ENCODE measurements at places on chromosomes 2 and 18. TPM values are rescaled to one million over a fixed set of nuclear protein-coding genes. Genes with fewer than 3 reads are reported as not detected.

DNA sequence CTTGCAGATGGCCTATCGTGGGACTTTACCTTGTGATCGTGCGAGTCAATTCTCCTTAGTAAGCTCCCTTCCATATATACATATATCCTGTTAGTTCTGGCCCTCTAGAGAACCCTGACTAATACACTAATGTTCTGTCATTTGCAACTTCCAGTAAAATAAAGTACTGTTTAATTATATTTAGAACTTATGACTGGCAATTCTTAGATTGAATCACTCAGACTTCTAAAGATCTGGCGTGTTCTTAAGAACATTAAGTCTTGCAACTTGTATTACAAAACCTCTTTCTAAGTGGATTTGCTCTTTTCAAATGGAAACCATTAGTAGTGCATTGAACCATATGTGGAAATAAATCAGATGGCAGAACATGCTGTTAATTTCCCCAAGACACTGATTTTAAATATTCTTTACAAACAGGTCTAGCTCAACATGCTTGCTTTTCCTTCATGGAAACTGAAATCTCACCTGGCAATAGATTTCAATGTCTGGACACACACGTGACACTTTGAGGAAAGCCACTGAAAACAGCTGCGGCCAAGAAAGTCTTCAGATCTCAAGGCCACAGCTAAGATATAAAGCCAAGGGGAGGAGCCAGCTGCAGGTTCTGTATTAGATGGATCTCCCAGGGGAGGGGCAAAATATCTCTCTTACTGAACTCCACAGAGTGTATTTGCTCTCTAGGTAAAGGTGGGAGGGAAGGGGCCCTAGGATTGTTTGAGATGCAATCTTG lies 50.6 kb downstream of the PMAIP1 start:
- DNase-seq = no peak

DNA sequence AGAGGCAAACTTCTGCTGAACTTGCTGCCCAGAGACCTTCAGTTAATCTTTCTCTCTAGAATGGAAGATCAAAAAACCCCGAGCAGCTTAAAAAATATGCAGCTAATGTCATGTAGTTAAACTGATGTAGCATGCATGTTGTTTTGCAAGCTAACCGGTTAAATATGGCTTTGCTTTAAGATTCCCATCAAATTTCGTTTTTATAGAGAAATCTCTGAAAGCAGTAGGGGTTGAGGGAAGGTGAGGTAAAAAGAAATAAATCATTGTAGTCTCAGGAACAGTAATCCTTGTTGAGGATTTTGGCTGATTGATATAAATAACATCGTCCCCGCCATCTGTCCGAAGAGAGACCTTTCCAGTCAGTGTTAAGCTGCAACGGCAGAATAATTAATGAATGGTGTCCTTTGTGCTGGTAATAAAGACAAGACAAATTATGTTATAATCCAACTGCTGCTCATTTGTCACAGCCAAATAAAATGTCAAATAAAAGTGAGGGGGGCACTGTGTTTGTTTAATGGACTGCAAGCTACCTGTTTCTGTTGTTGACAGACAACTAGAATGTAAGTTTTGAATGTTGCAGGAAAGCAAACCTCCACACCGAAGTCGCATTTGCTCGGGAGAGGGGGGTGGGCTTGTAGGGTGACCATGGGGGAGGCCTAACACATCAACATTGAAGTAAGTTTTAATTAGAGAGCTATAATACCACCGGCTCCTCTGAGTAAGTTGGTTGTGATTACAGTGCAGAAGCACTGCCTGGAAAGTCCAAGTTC lies 555.5 kb downstream of the ARHGAP15 start:
- no peak for DNase-seq

Gene AGXT
- total RNA-seq = 0.30 TPM

GRCh38 chr18:55893948-55894347 lies 306.0 kb upstream of the TCF4 start:
- DNase-seq = no peak

Gene CDH2
- 7.5 TPM for total RNA-seq

DNA sequence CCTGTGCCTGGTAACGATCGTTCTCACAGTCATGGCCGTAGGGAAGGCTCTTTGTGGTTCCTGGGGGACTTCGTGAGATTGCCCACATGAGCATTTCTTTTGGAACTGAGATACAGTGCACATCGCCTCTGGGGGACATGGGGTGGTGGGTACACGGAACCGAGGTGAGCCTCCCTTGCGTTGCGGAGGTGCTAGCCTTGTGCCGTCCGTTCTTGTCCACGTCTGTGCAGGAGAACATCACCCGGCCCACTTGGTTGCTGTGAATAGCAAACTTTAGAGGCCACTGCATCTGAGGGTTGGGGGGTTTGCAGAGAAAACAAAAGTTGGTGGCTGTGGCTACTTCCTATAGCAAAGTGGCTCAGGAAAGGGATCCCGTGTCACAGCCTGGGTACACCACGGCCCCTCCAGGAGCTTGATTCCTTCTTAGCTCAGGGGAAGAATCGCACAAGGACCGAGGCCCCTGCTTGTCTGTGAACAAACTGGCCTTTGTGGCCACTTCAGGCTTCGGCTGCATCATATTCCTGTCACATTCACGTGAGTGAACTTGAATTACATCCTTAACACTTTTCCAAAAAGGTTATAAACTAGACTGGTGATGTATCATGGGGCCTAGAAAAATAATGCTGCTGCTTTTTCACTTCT lies 72.6 kb downstream of the LRRFIP1 start:
- DNase-seq = no peak

DNA sequence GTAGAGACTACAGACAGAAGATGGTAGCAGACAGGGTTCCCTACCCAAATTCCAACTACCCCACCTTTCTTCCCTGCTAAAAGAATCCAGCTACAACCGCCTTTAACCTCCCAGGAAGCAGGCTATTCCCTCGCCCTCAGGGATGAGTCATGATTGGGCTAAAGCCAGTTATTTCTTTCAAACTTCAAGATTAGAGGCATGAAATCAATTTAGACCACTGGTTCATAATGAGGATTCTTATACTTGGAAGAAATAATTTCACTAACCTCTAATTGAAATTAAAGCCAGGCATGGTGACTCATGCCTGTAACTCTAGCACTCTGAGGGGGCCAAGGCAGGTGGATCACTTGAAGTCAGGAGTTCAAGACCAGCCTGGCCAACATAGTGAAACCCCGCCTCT lies 20.0 kb downstream of the TRIP12 start:
- no peak for DNase-seq

DNA sequence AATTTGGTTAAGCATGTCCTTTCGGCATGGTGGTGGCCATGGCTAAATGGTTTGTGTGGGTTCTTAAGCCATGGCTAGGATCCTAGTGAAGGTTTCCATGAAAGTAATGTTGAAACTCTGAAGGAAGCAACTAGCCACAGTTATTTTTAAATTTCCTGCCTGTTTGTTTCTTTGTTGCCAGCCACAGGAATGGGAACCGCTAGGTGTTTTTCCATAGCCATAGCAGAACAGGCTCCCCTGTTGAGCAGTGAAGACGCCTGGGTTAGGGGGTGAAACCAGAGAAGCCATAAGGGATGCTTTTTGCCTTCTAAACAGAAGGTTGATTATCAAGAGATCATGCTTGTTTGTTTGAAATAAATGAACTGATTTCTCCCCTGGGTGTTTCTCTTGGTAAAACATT lies 60.1 kb upstream of the CHMP1B start:
- DNase-seq = no peak

- DNase-seq = peak; percentile 87
These were observed 32.1 kb upstream of the SP3 start for GRCh38 chr2:173997269-173997668.

DNA sequence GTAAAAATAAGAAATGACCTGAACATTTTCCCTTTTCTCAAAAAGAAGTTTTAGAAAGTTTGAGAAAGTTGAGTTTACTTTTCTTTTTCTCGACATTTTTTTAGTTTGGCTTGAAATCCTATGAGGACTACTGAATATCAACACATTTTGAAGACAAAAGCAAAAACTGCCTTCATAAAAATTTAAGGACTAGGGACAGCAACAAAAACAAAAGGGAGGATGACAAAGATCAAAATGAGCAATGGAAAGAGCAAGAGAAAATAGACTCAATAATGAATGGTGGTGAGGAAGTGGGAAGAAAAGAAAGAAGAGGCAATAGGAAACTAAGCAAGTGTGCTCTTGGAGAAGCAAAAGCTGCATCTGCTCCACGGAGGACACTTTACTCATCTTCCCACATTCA lies 82.5 kb downstream of the ABCA12 start:
- no peak for DNase-seq

Gene CRYBA2
- total RNA-seq = not detected

GRCh38 chr2:71545572-71546274 lies 92.4 kb downstream of the DYSF start:
- DNase-seq = no peak

- no peak for DNase-seq
These were observed 131.3 kb downstream of the GALNT3 start for GRCh38 chr2:165662720-165663119.

DNA sequence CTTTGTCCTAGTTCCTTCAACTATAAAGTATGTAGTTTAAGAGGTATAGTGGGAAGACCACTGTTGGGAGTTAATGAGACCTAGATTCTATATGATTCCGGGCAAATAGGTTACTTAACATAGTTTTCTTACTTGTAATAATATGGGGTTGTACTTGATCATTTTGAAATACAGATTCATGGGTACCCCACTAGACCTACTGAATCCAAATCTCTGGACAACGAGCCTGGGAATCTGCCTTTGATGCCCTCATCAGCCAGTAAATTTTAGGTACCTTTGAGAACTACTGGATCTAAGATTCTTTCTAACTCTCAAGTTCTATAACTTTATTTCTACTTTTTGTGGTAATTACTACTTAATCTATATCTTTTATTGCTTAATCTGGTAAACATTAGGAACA lies 6.6 kb downstream of the BMPR2 start:
- no peak for DNase-seq

- DNase-seq = no peak
These were observed 14.7 kb downstream of the CDC42EP3 start for GRCh38 chr2:37656512-37657423.

DNA sequence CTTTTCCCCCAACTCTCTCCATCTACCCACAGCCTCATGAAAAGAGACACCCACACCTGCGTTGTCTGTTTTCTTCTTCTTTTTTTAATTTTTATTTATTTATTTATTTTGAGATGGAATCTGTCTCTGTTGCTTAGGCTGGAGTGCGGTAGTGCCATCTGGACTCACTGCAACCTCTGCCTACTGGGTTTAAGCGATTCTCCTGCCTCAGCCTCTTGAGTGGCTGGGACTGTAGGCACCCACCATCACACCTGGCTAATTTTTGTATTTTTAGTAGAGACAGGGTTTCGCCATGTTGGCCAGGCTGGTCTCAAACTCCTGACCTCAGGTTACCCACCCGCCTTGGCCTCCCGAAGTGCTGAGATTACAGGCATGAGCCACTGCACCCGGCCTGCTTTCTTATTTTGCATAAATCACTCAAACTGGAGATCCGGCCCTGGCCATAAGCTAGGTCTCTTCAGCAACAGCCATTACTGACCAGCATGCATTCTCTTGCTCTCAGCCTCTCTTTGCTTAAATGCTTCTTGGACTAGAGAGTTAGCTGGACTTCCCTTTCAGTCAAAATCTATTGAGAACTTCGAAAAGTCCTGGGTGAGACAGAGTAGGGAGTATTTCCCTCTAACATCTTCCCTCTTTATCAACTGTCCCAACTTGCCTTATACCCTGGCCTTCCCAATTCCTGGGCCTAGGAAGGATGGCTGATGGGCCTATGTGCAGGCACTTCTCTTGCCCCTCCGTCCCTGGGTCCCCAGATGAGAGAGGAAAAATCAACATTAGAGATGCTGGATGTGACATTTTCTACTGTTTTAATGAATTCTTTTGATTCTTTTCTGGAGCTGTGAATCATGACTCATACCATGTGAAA lies 27.3 kb downstream of the MYCN start:
- no peak for DNase-seq

DNA sequence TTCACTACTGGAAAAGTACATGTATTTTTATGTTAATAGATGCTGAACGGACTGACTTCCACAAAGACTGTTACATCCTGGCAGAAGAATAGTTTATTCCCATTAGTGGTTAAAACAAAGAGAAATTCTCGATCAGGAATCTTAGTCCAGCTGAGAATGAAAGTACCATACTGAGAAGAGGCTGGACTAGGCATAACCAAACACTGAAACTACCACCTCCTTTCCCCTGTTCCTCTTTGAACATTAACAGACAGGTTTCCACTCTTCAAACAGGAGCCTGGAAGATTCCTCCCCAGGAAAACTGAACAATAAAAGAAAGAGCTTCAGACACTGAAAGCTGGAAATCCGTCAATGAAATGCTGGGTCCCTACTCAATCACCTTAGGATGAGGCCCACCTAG lies 25.8 kb downstream of the LDAH start:
- no peak for DNase-seq
